ENCODE measurements at places on chromosomes 12 and 14.
A peak's percentile ranks its signal among the peaks of the same experiment; 100 is the strongest.

DNA sequence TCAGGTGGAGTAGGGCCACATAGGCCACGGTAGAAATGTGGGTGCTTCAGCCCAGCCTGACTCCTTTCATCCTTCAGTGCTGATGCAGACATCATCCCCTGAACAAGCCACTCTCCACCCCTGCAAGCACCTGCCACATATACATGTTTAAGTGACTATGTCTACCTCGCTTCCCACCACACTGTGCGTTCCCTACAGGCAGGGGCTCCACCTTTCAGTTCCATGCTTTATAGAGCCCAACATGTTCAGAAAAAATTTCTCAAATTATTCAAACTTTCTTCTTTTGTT lies 11.6 kb downstream of the SLC7A7 start:
- no peak for DNase-seq

- DNase-seq: no peak
Observed at GRCh38 chr12:105090361-105090760, 6.1 kb upstream of the ALDH1L2 start.

DNA sequence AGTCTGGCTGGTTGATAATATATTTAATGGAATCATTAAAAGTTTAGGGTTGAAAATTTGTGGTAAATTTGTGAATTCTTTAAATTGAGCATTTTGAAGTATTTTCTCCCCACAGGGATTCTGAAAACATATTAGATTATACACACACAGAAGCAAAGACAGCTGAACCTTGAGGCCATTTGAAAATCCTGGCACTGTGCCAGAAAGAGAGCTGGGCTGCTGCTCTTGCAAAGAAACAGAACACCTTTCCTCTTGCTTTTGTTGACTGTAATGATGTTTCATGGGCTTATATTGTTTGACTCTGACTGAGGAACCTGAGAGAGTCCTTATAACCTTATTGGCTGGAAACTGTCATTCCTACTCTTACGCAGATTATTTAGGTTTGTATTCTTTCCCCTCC lies 4.8 kb downstream of the RNF34 start:
- DNase-seq: no peak

DNA sequence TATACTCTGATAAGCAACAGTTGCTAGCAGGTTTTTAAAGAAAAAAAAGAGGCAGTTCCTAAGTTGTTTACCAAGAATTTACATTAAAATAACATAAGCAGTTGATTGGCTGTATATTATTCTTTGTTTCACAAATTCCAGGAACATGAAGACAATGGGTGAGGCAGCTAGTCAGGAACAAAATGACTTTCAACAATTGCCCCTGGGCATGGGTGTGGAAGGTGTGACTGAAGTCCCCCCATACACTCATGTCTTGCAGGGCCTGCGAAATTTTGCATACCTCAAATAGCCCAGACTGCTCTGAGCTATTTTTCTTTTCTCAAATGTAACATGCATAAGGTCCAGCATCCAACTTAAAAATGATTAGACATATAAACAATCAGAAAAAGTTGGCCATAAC lies 267.2 kb upstream of the DIO3 start:
- DNase-seq: no peak

- no peak for DNase-seq
Observed at GRCh38 chr12:63912651-63913050, 68.2 kb downstream of the SRGAP1 start.

DNA sequence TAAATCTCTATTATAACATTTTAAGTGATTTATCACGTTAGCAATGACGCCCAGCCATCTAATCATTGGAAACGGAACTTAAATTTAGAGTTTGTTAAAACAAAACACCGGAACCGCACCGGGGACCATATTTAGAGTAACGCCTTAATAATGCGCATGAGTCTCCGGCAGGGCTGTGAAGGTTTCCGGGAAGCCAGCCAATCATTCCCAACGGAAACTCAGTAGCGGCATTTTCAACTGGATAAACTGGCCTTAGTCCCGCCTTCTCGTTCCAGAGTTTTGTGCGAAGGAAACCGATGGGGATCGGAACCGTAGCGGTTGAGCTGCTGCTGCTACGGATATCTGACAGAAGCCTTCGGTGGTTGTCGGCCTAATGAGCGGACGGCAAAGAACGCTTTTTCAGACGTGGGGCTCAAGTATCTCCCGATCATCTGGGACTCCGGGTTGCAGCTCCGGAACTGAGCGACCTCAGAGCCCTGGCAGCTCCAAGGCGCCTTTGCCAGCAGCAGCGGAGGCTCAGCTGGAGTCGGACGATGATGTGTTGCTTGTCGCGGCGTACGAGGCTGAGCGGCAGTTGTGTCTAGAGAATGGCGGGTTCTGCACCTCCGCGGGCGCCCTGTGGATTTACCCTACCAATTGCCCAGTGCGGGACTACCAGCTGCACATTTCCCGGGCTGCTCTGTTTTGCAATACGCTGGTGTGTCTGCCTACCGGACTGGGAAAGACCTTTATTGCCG lies at the start of gene FANCM:
TSS of gene FANCM (plus strand) at position 272 of the 737 bp plus-strand sequence. CDS start at position 374, 102 bp downstream.
- DNase-seq: peak; percentile 92

GRCh38 chr12:50314636-50315312 lies 31.5 kb upstream of the LIMA1 start:
- no peak for DNase-seq

- no peak for DNase-seq
Observed at GRCh38 chr12:78002878-78003277, 172.2 kb downstream of the NAV3 start.

DNA sequence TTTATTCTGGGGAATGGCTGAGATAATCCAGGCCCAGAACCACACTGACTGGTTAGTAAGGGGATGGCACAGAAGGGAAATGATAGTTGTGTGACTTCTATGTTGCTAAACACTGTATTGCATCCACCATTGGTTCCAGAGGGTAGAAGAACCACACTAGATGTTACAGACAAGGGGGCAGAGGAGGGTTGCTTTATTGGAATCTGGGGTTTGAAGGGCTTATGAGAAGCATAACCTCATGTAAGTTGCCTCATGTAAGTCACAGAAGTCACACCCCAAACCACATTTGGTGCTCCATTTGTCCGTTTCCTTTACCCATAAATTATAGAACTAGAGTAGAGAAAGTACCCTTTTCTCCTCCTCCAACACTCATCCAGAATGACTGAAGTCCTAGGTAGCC lies 5.5 kb upstream of the PSMA6 start:
- DNase-seq: no peak

DNA sequence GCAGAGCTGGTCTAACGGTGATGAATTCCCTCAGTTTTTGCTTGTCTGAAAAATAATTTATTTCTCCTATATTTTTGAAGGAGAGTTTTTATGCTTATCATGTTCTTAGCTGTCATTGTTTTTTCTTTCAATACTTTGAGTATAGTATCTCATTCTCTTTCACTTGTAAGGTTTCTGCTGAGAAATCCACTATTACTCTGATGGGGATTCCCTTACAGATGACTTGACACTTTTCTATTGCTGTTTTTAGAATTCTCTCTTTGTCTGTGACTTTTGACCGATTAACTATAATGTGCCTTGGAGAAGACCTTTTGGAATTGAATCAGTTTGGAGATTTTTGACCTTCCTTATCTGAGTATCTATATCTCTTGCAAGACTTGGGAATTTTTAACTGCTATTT lies 139.6 kb downstream of the PRKD1 start:
- no peak for DNase-seq

DNA sequence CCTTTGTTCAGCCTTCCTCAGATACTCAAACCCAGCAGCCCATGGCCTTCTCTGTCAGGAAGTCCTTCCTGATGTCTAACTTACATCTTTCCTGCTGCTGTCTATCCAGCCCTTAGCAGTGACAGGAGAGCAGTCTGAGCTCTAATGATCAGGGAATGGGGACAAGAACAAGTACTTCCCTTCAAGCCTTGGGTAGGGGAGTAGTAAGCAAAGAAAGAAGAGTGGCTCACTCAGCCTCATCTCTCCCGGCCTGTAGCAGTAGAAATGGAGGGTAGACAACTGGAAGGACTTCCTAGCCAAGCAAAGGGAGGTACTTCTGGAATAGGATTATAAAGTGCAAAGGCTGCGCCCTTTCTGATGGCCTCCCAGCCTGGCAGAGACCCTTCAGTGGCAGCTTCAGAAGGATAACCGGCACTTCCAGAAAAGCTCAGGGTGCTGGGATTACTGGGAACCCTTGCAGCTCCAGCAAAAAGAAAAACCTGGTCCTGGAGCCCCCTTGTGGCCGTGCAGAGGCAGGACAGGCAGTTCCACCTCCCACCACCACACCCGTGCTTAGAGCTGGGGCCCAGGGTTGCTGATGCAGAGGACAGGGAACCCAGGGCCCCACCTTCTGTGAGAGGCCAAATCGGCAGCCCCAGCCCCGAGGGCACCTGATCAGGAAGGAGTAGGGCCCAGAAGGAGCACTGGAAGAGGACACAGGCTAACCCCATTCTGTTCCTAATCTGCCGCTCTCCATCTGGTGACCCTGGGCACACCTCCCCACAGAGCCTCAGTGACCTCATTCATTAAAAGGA lies 12.4 kb upstream of the SMUG1 start:
- peak; percentile 80 for DNase-seq

DNA sequence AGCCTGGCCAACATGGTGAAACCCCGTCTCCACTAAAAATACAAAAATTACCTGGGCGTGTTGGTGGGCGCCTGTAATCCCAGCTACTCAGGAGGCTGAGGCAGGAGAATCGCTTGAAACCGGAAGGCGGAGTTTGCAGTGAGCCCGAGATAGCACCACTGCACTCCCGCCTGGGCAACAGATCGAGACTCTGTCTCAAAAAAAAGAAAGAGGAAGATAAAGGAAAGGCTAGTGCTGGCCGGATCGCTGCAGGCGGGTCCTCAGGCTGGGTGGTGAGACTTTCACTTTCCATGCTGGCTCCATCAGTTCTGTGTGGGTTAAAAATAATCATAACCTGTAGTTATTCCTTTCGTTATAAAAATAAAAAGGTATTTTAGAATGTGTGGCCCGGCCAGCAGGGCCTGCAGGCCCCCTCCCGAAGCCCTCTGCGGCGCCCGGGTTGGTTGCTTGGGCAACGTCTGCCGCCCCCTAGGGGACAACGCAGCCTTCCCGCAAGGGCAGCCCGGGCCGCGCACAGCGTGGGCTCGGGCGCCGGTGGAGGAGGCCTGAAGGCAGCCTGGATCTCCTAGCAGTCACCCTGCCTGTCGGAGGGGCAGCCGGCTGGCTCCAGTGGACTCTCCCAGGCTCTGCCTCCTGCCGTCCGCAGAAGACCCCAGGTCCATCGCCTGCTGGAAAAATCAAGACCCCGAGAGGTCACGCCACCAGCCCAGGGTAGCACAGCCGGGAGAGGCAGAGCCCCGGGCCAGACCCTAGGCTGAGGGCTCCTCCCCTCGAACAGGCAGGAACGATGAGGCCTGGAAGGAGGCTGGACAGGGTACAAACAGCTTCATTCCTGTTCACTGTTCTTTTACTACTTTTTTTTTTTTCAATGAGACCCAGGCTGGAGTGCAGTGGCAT lies 5.0 kb upstream of the SLC25A47 start:
- DNase-seq: peak; percentile 94

GRCh38 chr12:11943919-11944700 lies 126.6 kb upstream of the BCL2L14 start:
- no peak for DNase-seq

- no peak for DNase-seq
Observed at GRCh38 chr12:79886917-79887519, 47.9 kb downstream of the PPP1R12A start.

DNA sequence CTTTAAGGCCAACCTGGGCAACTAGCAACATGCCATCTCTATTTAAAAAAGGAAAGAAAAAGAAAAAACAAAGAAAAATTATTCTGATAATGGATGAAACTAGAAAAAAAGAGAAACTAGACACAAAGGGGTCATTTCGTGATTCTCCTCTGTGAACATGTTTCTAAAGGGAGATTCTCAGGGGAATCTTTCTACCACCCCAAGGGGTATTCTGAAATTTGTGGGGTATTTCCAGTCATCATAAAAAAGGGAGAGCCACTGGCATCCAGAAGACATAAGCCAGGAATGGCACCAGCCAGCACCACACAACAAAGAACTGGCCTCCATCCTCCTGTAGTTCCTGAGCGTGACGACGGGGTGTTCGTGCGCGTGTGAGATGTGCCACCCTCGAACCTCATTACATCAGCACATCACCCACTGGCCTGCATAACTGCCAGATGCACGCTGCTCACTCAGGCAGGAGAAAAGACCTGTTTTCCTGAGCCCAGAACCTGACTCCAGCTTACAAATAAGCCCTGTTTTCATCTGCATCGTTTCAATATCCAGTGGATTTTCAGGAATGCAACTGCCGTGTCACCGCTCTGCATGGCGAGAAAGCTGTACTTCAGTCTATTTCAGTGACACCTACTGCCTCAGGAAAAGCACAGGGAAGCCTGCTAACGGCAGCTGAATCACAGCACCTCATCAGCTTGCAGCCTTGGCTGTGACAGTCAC lies 23.9 kb downstream of the STX2 start:
- DNase-seq: no peak

DNA sequence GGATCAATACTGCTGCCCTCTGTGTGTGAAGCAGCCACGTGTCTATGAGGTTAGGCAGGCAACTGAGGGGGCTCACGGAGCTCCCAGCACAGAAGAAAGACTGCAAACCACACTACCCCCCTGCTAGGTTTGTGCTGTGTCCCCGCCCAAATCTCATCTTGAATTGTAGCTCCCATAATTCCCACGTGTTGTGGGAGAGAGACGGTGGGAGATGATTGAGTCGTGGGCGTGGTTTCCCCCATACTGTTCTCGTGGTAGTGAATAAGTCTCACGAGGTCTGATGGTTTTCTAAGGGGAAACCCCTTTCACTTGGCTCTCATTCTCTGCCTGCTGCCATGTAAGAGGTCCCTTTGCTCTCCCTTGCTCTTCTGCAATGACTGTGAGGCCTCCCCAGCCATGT lies 68.6 kb downstream of the ACTN1 start:
- no peak for DNase-seq

GRCh38 chr14:55099756-55100155 lies 29.3 kb upstream of the LGALS3 start:
- DNase-seq: no peak

DNA sequence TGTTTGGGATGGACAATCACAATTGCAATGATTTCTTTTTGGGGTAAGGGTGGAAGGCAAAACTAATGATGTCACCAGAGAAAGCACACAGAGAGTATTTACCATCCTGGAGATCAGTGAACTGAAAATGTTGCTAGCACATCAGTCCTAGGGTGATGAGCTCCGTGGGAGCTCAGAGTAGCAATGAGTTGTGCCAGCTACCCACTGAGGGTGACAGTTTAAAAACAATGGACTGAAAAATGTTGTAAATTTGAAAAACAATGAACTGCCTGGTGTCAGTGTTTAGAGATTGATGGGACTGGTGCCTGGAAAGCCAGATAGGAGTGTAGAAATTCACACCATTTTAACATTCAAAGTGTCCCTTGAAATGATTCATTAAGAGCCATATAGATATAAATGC lies 198.5 kb downstream of the ATP23 start:
- DNase-seq: no peak

Measured in right cardiac atrium (tissue), 5 donors.